Kasumi-1 (cell line): ENCODE measurements at places on chromosomes 16 and 17.

GRCh38 chr16:84552135-84552534 lies 47.7 kb upstream of the MEAK7 start:
- DNase-seq = no peak

DNA sequence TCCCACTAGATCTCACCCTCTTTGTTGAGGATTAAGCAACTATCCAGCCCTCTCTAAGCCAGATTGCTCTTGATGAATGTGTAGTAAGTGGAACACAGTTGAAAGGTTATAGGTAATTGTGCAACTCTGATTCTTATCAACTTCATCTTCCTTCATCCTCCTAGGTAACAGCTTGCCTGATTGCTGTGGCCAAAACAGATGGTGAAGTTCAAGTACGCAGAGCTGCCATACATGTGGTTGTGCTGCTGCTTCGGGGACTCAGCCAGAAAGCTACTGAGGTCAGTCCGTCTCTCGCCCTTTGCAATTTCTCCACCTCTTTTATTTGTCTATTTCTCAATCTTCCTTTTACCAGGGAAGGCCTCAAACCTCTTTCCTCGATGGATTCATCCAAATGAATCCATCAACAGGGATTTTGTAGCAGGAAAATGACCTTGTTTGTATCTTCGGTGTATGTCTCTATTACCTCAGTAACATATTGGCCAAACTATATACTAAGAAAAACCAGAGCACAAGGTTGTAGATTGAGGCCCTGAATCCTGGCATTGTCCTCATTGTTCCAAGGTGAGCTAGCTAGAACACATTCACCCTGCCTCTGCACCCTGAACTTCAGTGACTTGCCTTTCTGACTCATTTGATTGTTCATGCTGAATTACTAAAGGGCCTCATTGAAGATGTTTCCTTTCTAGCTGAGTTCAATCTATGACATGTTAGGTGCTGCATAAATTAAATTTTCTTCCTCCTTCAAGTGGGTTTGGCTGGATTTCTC lies 65.1 kb upstream of the HAS3 start:
- no peak for DNase-seq

- DNase-seq = no peak
These were observed 968 bp downstream of the RIPOR1 start for GRCh38 chr16:67529582-67530012.

- DNase-seq = no peak
These were observed 85.3 kb downstream of the HAPSTR1 start for GRCh38 chr16:9176547-9177418.

DNA sequence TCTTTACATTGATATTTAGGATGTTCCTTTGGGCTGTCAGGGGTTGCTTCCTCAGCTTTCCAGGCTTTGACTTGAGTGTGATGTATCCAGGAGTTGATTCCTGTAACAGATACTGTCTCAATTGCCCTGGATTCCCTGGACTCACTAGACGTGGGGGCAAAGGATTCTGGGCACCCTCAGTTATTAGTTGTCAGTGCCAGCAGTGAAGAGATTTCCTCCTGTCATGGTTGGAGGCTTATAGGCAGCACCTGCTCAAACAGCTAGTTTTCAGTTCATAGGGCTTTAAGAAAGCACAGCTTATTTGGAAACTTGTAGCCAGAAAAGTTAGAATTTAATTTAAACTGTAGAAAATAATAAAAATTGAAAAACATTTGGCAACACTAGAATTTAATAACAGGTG lies 9.5 kb upstream of the B4GALNT2 start:
- DNase-seq = no peak

- DNase-seq = no peak
These were observed 36.1 kb downstream of the SNX11 start for GRCh38 chr17:48143629-48144028.

GRCh38 chr16:20884240-20884556 lies 16.0 kb downstream of the DCUN1D3 start:
- no peak for DNase-seq

GRCh38 chr16:59405802-59406201 lies 671.7 kb upstream of the GOT2 start:
- DNase-seq = no peak

DNA sequence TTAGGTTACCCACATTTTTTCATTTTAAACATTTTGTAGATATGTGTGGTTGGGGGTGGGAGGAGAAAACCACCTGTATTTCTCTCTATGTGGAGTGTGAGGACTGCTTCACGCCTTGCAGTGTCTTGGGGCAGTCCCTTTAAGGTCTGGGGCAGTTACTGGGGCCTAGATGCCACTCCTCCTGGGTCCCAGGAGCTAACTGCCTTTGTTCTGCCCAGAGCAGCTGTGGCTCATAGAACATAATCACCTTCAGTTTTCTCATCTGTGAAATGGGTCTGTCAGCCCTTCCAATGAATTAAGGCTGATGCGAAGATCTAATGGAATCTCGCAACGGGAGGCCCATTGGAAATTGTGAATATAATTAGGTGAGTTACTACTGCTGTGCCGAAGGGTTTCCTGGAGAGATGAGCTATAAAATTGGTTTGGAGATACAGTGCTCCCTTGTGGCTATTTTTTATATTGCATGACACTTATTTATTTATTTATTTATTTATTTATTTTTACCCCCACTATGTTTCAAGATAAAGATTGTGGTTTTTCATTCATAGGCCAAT lies 22.9 kb downstream of the DHRS7C start:
- peak; percentile 57 for DNase-seq

DNA sequence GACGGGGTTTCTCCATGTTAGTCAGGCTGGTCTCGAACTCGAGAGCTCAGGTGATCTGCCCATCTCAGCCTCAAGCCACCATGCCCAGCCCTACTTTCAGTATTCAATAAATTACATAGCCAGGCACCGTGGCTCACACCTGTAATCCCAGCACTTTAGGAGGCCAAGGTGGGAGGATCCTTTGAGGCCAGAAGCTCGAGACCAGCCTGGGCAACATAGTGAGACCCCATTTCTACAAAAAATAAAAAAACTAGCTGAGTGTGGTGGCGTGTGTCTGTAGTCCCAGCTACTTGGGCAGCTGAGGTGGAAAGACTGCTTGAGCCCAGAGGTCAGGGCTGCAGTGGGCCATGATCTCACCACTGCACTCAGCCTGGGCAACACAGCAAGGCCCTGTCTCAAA lies 8.2 kb downstream of the MIEN1 start:
- DNase-seq = no peak

DNA sequence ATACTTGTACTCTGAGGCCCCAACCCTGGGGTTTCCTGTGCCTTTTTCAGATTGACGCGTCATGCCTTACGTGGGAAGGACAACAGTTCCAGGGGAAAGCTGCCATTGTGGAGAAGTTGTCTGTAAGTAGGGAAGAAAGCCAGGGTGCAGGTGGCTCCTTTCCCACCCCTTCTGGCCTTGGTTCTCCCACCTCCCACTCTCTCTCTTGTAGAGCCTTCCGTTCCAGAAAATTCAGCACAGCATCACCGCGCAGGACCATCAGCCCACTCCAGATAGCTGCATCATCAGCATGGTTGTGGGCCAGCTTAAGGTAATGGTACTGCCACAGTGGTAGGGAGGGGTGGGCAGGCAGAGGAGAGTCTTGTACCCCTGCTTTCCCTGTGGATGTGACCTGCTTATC lies 4.6 kb upstream of the EDC4 start:
- DNase-seq = no peak

DNA sequence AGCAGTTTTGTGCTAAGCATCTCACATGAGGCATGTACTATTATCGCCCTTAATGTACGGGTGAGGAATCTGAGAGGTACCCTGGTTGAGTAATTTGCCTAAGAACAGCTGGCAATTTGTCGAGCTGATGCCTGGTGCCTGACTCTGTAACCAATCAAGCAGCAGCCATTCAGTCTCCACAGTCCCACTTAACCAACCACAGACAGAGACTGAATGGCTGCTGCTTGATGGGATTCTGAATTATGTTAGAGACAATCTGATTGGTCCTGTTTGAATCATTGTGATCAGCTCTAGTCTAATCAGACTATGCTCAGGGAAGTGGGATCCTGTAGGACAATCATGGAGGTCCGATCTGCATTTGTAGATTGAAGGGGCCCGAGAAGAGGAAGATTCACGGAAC lies 447.0 kb downstream of the SHISA9 start:
- DNase-seq = no peak

GRCh38 chr16:53605356-53605755 lies 98.3 kb downstream of the RPGRIP1L start:
- DNase-seq = no peak

DNA sequence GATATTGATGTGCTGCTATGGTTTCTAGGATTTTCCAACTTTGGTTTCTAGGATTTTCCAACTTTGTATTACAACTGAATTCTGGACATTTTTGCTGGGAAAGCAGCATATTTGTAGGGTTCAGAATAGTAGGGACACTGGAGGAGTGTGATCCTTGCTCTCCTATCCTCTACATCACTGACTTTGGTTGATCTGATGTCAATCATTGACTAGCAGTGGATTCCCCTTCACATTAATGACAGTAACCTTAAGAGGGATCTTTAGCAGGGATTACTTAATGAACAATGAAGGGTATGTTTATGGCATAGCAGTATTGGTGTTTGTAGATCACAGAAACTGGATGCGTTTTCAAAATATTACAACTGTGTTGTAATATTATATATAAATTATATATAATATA lies 67.4 kb downstream of the MAP2K4 start:
- no peak for DNase-seq

- DNase-seq = no peak
These were observed 21.0 kb downstream of the TSPOAP1 start for GRCh38 chr17:58307468-58308172.

DNA sequence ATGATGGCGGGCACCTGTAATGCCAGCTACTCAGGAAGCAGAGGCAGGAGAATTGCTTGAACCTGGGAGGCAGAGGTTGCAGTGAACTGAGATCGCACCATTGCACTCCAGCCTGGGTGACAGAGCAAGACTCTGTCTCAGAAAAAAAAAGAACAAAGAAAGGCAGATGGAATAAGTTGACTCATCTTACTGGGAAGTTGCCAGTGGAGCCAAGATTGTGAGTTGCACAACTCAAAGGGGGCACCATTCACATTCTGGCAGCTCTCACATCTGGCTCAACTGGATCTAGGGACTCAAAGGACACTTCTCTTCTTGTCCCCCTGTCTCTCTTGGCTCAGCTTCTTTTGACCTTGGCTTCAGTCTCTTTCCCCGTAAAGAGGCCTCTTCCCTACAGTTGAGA lies 53.7 kb upstream of the ETV4 start:
- no peak for DNase-seq

DNA sequence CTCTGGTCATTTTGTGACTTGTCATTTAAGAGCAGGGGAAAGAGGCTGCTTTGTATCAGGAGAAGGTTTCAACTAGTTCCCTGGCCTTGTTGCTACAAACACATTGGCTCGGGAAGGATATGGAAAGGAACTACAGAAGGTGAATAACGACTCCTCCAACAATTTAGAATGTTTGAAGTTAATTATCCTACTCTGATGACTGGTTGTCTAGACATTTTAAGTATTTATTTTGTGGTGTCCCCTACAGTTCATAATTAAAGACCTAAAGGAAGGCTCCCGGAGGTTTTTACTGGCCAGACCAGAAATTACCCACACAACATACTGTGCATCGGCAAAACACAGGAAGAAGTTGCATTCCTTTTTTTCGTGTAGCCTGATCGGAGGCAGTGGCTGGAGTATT lies 515.8 kb upstream of the SALL1 start:
- no peak for DNase-seq

- no peak for DNase-seq
These were observed 10.5 kb downstream of the BRIP1 start for GRCh38 chr17:61852857-61853256.

DNA sequence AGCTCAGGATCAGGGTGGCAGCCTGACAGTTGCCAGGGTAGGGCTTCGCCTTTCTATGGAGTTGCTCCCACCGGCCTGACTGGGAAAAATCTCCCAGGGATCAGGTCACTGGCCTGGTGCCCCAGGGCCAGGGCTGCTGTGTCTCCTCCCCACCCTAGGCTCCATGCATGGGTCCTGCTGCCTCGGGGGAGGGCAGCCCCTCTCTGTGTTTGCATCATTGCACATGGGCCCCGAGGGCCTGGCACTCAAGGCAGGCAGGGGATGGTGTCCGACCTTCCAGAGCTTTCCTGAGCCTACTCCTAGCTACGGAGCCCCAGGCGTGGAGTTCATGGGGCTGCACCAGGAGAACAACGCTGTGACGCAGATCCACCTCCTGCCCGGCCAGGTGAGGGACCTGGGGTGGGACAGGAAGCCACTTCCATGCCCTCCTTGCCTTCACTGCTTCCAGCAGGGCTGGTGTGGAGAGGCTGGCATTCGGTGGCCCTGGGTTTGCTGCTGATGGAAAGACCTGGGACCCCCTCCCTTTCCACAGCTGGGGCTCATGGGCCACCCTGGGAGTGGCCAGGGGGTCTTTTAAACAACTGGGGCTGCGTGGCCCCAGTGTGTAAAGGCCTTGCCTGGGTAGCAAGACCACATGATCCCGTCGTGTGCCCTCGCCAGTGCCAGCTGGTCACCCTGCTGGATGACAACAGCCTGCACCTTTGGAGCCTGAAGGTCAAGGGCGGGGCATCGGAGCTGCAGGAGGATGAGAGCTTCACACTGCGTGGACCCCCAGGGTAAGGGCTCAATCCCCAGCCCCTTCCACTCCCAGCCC lies 29.5 kb upstream of the MYO15B start:
- no peak for DNase-seq

DNA sequence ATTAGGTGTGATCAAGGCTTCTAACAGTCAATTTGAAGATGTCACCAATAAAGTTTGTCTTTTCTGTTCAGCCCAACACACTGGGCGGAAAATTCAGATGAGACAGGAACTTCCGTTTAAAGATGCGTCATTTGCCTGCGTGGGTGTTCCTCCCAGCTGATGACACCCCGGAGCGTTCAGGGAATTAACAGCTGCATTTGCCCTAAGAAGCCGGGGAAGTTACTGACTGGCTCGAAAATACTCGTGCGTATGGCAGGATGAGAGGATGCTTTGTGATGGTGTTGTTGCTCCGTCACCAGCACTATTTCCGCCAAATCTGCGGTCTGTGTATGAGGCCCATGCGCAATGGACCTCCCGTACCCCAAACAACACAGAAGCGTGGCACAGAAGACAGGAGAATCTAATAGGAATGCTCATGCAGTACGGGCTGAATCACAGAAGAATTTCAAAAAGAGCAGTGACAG lies 11.9 kb upstream of the PVALEF start:
- DNase-seq = peak; percentile 95

- DNase-seq = no peak
These were observed 751 bp upstream of the FOXC2 start for GRCh38 chr16:86565644-86566511.

DNA sequence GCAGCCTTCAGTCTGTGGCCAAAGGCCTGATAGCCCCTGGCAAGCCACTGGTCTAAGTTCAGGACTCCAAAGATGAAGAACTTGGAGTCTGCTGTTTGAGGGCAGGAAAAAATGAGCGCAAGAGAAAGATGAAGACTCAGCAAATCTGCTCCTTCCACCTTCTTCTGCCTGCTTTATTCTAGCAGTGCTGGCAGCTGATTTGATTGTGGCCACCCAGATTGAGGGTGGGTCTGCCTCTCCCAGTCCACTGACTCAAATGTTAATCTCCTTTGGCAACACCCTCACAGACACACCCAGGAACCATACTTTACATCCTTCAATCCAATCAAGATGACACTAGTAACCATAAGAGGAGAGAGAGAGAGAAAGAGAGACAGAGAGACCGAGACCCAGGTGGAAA lies 127.6 kb downstream of the UTP18 start:
- DNase-seq = no peak
